ENCODE measurements at places on chromosomes 3 and 15.

- no peak for DNase-seq
These were observed 223.5 kb downstream of the DTWD1 start for GRCh38 chr15:49844390-49844789.

DNA sequence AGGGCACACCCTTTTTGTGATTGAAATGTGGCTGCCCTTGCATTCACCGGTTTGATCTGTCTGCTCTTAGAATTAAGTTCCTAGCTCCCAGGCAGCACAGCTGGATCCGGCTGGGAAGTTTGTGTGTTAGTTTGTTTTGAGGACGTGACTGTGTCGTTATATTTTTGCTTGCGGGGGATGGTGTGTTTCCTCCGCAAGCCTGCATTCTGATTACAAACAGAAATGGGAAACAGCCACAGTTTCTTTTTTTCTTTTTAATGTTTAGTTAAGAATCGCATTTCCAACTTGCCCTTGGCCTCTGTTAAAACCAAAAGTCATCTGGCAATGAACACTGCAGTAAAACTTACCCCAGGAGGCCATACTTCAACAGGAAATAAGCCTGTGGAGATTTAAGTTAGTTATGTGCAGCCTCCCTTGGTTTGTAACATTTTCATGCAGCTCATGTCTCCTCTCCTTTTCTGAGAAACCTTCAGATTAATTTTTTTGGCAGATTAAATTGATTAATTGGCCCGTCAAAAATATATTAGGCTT is 888 bp downstream of the TMOD3 start:
- peak; percentile 81 for DNase-seq

GRCh38 chr15:72020799-72021198 is 97.2 kb downstream of the MYO9A start:
- no peak for DNase-seq

DNA sequence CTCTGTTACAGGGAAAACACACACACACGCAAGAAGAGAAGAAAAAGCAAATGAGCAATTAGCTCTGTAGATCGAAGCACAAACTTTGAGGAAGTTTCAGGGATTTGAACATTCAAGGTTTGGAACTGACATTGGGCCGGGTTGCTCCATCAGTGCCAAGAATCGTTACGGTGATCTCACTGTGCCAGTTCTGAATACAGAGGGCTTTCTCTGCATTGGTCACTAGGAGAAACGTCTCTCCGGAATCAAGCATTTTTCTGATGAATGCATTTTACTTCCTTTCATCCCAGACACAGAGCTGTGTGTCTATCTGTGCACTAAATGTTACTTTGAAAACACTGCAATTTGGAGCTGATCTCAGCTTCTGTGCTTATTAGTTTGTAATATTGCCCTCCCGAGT is 11.2 kb downstream of the HRH1 start:
- DNase-seq: no peak

DNA sequence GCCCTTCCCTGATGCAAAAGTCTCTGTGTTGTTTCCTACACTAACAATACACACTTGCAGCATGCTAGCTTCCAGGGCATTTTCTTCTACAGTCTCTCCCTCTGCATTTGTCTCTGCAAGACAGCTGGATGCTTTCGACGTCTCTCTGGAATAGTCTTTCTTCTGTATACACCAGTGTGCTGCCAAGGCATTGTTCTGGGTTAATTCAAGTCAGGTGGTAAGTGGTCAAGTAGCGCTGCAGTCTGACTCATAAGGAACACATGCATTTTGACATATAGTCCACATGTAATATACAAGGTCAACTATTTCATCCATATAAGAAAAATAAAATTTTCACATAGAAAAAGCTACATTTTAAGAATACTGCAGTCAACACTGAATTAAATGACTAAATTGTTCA is 92.7 kb downstream of the MYLK start:
- peak; percentile 93 for DNase-seq

- no peak for DNase-seq
These were observed 322.3 kb upstream of the TBL1XR1 start for GRCh38 chr3:177519588-177519987.

- DNase-seq: no peak
These were observed 9.2 kb downstream of the VILL start for GRCh38 chr3:37999836-38000235.

DNA sequence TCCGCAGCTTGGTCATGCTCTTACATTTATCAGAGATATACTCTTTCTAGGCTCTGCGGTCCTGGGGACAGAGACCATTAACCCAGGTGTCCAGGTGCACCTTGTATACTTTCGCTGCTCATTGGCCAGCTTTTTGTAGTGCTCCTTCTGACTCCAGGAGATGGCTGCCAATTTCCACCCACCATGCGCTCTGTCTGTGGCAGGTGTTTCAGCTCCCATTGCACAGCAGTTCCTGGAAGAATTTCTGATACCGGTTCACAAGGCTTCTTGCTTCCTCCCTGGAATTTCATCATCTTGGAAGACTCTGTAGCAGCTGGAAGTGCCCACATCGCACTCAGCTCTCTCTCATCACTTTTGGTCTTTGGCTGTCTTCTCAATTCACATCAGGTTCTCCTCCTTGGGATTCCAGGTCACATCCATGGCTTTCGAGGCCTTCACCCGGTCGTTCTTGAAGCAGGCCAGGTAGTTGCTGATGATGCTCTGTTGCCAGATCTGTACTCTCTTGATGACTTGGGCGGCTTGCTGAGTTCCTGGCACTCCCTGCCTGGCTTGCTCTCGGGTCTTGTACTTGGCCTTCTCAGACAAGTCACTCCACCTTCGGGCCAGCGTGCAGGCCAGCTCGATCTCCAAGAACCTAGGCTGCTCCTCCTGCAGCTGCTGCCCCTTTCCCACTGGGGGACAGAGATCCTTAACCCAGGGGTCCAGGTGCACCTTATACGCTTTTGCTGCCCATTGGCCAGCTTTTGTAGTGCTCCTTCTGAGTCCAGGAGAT is 41.1 kb upstream of the ARL8B start:
- DNase-seq: no peak

- no peak for DNase-seq
These were observed at the start of gene CRYGS for GRCh38 chr3:186544281-186544680. CRYGS (minus strand) TSS chr3:186544380; CDS start chr3:186544326, 54 bp downstream.

DNA sequence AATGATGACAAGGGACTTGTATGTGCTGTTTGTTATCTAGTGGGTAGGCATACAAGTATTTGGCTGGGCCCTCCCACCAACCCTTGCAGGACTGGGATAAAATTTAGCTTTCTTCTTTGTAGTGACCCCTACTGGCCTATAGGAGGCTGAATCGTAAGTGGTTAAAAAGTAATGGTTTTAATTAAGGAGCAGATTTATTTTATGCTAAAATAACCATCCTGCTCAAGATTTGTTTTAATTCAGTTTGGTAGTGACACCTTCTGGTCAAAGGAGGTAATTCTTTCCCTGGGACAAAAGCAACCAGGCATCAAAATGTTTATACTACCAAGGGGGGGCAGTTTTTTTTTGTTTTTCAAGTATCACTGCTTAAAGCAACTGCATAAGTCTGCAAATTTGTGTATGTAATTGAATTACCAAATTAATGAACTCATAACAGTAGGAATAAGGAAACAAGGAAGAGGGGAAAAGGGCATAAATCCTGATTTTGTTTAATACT is 70.7 kb downstream of the TOP2B start:
- DNase-seq: peak; percentile 93

GRCh38 chr15:76201536-76202255 is 109.6 kb downstream of the ETFA start:
- DNase-seq: no peak

GRCh38 chr15:83653288-83653638 is 660 bp upstream of the ADAMTSL3 start:
- no peak for DNase-seq

DNA sequence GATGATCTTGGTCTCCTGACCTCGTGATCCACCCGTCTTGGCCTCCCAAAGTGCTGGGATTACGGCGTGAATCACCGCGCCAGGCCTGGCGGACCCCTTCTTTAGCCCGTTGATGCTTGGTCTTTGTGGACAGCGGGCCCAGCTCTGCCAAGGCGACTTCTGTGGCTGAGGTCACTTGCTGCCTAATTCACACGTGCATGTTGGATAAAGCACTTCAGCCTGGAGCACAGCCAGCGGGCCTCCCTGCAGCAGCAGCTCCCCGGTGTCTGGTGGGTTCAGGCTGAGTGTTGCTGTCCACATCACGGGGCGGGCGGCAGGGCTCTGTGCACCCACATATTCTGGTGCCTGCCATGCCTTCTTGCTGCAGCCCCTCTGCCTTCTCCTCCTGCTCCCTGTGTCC is 88.4 kb downstream of the DGKG start:
- no peak for DNase-seq

DNA sequence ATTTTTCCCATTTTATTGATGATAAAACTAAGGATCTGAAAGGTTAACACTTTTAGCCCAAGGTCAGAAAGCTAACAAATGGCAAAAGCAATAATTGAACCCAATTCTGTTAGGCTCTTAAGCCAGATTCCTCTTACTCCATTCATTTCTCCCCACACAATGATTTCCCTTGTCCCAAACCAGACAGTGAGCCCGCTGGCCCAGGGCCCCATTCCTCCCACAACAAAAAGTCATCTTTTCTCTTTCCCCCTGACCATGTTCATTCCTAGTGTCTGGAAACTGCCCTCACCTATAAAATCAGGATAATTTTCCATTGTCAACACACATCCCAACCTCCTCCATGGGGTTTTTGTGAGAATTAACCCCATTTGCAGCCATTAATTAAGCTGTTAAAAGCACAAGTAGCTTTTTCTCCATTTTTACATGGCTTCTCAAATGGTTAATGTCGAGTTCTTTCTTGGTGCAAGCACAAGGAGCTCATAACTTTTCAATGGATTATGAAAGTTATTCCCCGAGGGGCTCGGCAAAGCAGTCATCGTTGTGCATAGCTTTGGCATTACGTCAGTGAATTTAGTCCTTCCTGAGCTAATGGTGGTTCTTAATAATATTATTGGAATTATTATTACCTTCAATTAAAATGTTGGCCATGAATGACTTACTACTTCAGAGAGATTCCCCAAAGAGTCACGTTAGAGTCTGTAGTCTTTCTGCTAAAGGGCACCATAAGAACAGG is 151.0 kb upstream of the WNT5A start:
- no peak for DNase-seq

DNA sequence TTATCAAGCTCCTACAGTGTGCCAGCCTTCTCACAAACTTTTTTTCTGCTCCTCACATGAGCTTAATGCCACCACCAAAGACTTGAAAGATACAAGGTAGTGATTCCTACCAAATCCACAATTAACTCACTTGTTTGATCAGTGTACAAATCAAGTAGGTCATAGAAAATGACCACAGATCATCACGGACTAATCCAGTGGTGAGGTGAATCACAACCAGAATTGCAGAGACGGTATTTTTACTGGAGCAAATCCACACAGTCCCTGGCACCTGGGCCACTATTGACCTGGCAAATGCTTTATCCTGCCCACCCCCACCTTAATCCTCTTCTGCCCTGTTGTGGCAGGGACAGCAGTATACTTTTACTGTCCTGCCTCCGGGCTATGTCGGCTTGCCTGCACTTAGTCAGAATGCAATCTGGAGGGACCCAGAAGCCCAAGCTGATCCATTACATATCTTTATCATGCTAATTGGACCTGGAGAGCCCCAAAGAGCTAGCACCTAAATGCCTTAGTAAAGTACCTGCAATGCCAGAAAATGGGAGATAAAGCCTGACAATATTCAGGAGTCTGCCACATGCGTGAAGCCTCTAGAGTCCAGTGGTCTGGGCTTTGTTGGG is 83.9 kb upstream of the CDV3 start:
- DNase-seq: peak; percentile 11

- peak; percentile 52 for DNase-seq
These were observed 240.2 kb upstream of the ZNF717 start for GRCh38 chr3:76025561-76025960.

DNA sequence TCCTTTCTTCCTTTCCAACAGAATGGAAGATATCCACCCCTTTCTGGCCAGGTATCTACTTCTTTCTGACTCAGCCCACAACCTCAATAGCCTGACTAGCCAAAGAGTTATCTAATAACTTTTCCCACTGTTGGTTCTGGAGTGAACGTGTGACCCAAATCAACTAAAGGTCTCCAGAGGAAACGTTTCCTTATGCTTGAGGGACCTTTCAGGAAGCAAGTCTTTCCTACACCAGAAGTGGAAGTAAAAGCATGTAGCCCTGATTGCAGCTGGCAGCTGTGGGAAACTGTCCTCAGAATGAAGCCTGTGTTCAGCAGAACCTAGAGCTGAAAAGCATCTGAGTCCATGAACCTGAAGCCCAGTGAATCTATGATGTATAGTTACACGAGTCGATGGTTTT is 34.7 kb upstream of the PHLDB2 start:
- DNase-seq: no peak

DNA sequence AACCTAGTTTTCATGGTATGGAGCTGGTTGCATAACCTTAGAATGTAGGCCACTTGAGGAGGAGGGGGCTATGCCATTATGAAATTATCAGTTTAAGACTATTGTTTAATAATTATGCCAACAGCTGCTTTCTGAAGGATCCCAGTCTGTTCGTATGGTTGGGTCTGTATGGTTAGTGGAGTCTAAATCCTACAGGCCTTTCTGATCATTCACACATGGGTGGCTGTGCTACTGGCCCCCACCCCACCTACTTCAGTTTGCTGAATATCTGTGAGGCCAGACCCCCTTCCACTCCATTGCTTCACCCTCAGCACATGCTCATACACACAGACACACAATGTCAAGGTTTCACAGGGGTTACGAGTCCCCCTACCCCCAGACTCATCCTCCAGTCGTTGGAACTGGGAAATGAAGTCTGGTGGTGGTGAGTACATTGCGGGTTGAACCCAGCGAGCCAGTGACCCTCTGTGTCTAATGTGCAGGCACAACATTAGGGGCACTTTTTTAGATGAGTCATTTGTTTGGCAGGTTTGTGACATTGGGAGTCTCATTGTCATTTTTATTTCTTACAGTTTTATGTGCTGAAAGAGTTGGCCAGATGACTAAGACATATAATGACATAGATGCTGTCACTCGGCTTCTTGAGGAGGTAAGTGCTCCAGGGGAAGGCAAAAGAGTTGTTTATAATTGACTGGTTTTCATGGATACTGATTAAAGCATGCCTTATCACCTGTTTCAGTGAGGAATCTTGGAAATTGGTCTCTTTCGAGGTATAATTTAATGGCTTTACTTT is 85.3 kb downstream of the TRAK1 start:
- DNase-seq: no peak

GRCh38 chr3:170622369-170623159 is 36.7 kb upstream of the SLC7A14 start:
- peak; percentile 92 for DNase-seq

GRCh38 chr3:154050766-154051165 is 70.4 kb upstream of the ARHGEF26 start:
- no peak for DNase-seq

DNA sequence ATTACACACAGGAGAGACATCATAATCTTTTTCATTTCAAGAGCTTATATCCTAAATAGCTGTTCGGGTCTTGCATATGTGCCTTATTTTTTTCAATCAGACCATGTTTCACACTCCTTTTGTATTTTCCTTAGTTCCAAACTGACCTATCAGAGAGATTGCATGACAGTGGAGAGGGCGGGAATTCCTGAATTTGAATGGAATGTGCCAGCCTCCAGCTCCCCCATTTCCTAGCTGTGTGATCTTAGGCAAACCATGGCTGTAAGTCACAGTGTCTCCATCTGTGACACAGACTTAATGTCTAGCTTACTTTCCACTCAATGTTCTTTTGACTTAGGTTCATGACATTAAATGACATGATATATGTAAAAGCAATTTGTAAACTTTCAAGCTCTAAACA is 62.0 kb upstream of the CSTA start:
- DNase-seq: no peak
